ENCODE measurements at places on chromosomes 13 and 19.

- DNase-seq: no peak
Observed at GRCh38 chr19:51119101-51119500, 5.6 kb upstream of the SIGLEC9 start.

GRCh38 chr19:18265582-18265981 lies 8.7 kb downstream of the IQCN start:
- no peak for DNase-seq

GRCh38 chr19:17259118-17259780 lies 5.3 kb downstream of the USHBP1 start:
- no peak for DNase-seq

- no peak for DNase-seq
Observed at GRCh38 chr13:77480066-77480465, 55.4 kb upstream of the SCEL start.

DNA sequence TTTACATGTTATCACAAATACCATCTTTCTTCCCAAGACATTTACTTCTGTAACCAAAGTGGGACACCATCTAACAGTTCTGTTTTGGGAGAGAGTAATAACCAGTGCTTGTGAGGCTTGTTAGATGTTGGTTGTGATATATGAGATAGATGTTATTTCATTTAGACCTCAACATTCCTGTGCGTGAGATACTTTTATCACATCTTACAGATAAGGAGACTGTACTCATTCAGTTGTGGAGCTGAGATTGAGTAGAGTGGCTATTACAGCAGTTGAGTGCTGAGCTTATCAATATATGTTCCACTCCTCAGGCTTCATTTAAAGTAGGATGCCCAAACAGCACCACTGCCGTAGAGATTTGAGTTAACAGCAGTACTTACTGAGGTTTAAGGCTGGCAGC lies 43.1 kb downstream of the USPL1 start:
- no peak for DNase-seq

DNA sequence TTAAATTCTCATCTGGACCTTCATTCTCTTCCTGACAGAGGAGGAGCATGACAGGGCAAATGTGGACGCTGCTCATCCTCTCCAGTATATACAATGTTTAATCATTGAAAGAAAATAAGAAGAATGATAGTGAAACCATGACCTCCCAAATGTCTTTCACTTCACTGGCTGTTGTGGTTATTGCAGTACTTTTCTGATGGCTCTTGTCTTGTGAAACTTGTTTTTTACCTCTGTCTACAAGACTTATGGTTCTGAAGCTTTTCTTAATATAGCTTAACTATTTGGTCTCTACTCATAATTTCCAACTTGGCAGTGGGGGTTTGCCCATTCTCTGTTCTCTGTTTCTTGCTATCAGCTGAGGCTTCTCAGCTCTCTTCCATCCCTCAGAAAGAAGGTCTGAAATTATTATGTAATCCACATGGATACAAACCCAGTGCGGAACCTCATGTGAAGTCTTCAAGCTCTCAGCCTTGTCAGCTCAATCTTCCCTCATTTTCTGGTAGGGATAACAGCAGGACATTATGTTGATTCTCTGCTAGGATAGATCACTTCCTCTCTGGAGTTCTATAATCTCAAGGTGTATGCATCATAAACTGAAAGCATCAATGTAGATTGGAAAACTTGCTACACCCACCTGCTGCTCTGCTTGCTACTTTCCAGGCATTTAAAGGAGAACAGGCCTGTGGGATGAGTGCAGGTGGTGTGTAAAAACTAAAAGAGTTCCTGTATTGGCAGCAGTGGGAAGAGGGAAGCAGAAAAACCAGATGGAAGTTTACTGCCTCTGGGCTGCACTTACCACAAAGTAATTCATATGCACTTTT lies 250.3 kb upstream of the HTR2A start:
- DNase-seq: peak; percentile 41

DNA sequence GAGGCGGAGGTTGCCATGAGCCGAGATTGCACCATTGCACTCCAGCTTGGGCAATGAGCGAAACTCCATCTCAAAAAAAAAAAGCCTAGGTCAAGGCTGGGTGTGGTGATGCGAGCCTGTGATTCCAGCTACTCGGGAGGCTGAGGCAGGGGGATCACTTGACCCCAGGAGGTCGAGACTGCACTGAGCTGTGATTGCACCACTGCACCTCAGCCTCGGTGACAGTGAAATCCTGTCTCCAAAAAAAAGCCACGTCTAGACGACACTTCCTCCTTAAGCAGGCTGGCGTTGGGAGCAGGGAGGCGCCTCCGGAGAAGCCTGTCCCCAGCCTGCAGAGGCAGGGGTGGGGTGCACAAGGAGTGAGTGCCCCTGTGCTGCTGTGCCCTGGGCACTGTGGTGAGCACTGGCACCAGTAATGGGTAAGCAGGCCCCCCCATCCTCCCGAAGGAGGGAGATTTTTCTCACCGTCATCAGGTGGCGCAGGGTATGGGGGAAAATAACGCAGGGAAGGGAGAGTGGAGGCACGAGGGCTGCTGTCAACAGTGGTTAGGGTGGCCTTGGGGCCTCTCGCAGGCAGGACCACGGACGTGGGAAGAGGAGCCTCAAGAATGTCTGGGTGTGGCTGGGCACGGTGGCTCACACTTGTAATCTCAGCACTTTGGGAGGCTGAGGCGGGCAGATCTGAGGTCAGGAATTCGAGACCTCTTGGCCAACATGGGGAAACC lies 706 bp downstream of the P2RY11 start:
- DNase-seq: no peak

- DNase-seq: peak; percentile 69
Observed at GRCh38 chr13:28012896-28013295, 24.4 kb upstream of the URAD start.

- no peak for DNase-seq
Observed at GRCh38 chr13:54165581-54166215, 1137.1 kb downstream of the OLFM4 start.

GRCh38 chr13:33058776-33059327 lies 42.6 kb downstream of the KL start:
- DNase-seq: no peak

DNA sequence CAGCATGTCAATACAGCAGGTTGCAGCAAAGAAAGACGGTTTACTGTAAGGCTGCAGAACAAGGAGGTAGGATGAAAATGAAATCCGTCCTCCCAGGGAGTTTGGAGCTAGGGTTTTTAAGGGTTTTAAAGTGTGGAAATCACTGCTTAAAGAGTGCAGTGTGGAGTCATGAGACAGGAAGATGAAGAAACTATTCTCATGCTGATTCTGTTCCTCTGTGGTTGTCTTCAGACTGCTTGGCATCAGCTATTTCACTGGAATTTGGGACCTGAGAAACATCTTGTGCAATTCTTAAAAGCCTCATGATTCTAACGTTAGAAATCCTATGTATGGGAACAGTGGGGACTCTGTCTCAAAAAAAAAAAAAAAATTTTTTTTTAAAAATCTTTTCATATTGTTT lies 11.4 kb downstream of the ZNF331 start:
- no peak for DNase-seq

DNA sequence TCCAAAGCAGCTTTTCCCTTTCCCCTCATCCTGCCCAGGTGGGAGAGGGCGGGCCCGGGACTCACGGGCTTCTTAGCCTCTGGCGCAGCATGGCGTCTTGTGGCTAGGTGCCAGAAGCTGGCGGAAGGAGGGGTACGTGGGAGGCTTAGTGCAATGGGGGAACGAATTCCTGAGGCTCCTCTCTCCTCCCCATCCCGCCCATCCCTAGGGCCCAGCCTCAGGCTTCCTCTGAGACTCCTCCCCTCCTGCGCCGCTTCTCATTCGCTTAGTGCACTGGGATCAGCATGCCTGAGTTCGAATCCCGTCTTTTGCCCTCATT lies 297.8 kb downstream of the ZNF536 start:
- DNase-seq: no peak

- DNase-seq: no peak
Observed at GRCh38 chr19:16290692-16291091, 33.9 kb upstream of the KLF2 start.

GRCh38 chr19:16595097-16595496 lies 22.9 kb upstream of the SLC35E1 start:
- DNase-seq: no peak

DNA sequence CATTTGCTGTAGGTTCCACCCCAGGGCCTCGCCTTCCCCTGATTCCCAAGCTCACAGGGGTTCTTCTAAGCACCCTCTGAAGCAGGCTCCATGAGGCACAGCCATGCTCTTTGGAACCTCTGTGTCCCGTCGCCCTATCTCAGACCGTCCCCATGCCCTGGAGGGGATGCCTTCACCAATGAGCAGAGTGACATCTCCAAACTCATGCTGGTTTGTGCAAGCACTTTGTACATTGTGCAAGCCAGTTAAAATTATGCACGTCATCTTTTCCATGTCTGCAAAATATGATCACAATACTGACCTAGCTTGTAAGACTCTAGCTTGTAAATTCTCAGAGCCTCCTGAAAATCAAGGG lies 46.5 kb upstream of the RAP2A start:
- DNase-seq: no peak

- no peak for DNase-seq
Observed at GRCh38 chr13:41500511-41500910, 43.2 kb downstream of the RGCC start.

GRCh38 chr13:70945506-70945905 lies 837.3 kb upstream of the KLHL1 start:
- DNase-seq: no peak

- DNase-seq: no peak
Observed at GRCh38 chr13:108328848-108329247, 59.3 kb downstream of the TNFSF13B start.

DNA sequence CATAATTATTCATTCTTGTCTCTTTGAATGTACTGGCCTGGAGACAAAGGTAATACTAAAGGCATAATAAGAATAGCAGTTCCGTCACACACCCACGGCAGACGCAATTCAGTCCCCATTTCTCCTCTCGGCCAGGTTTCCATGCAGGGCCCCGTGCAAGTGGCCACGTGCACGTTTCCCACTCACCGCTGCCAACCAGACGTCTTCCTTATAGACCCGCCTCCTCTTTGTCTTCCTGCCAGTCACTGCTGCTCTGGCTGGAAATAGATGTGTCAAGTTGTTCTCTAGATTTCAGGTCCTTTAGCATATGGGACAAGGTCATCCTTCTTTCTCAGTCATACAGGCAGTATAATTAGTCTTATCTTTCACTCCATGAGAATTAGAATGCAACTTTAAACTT lies 204.3 kb downstream of the SUCLA2 start:
- no peak for DNase-seq

DNA sequence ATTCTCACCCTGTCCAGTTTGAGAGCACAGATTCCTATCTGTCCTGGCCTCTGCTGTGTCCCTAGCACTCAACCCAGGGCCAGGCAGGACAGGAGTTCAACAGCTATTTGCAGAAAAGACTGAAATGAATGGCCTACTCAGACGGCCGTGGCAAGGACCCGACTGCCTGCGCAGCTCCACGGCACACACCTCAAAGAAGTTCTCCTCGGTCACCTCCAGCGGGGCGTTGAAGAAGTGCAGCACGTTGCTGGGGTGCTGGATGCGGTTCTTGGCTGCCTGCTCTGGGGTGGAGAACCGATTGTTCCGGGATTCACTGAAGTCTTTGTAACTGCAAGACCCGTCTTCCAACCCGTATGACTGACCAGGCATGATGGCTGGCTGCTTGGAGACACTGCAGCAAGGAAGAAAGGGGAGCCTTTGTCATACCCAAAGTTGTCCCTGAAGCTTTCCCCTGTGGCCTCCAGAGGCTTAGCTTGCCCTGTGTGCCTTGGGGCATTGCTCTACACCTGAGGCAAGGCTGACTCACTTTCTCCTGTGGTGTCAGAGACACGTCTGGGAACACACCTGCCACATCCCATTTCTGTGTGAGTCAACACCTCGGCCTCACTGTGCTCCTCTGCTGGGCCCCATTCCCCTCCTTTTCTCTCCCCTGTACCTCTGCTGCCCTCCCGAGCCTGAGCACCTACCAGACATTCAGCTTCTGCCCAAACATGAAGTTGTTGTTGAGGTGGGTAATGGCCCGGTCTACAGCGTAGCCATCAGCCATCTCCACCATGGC lies 6.8 kb upstream of the ECH1 start:
- DNase-seq: no peak

DNA sequence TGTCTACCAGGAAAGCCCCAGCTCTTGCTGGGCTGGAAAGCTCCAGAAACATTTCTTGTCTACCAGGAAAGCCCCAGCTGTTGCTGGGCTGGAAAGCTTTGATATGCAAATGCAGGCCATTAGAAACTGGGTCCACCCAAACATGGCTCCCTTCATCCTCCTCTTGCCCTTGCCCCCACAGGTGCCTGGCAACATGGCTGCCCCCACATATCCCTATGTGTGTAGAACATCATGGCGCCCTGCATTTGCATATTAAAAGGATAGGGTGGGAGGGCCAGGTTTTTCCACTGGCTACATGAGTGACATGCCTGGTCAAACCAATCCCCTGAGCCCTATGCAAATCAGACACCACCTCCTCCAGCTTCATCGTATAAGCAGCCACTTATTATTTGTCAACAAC lies 455.4 kb upstream of the ARGLU1 start:
- DNase-seq: no peak

DNA sequence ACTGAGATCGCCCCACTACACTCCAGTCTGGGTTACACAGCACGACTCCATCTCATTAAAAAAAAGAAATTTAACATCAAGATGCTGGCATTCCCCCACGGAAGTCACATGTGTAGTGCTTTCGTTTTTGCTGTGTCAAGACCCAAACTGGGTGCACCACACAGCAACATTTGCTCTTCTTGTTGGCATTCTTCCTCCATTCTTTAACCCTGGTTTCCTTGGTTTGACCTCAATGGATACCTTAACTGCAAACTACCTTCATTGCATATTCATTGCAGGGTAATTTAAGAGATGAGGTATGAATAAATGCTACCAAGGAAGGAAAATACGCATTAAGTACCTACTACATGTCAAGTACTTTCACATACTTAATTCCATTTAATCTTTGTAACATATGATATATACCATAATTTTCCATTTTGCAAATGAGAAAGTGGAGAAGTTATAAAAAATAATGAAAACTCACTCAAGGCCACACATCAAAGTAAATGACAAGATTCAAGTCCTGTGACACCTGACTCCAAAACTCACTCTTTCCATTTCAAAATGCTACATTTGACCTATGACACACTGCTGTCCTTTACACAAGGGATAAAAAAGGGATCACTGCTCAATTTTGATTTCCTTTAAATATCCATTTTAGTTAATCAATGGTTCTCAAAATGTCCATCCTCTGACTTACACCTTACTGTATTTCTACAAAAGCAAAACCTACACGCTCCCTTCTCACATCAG lies 59.2 kb downstream of the STK24 start:
- no peak for DNase-seq

GRCh38 chr13:45219938-45220375 lies 19.1 kb upstream of the KCTD4 start:
- DNase-seq: no peak
